ENCODE measurements at places on chromosomes 3 and 15.

DNA sequence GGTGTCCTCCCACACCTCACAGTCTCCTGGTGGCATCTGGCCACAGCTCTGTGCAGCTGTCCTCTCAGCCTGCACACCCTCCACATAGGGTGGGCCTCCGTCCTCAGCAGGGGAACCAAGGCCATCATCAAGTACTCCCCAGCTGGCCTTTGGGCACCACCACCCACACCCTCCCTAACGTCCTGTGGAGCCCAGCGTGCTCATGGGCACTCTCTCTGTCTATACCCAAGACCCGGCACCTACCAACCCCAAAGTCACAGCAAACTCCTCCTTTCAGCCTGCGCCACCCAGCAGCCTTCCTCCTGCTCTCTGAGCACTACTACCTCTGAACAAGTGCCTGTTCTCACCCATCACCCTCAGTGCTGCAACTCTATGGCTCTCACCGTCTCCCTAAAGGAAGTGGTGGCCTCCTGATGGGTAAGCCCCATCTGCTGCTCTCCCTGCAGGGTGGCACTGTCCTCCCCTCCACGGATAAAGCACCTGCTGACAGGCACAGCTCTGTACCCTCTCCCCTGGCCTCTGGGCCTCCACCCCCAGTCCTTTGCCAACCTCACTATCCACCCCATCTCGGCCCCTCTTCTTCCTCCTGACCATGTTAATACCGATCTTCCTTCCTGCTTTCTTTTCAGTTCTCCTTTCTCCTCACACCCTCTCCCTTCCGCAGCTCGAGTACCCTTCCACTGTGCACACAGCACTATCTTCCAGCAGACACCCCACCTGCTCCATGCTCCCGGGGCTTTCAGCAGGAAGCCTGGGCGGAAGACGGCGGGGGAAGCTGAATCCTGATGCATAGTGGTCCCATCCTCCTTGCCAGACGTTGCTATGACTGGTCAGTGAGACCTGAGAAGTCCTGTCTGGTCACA is 31.5 kb downstream of the SLC41A3 start:
- no peak for DNase-seq

GRCh38 chr3:157669416-157669815 is 166.2 kb upstream of the VEPH1 start:
- DNase-seq: no peak

DNA sequence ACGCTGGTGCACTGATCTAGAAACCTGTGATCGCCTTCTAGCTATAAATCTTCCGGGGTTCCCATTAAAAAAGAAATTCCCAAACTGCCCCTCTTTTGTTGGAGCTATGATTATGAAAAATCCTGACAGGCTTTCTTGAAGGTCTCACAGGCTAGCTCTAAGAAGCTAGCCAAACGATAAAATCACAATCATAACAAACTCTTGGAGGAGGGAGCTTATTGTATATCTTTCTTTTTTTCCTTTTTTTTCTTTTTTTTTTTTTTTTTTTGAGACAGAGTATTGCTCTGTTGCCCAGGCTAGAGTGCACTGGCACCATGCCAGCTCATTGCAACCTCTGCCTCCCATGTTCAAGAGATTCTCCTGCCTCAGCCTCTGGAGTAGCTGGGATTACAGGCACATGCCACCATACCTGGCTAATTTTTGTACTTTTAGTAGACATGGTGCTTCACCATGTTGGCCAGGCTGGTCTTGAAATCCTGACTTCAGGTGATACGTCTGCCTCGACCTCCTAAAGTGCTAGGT is 72.0 kb downstream of the MYO1E start:
- DNase-seq: no peak

- DNase-seq: no peak
Measured at GRCh38 chr15:64026591-64026990, 19.7 kb downstream of the DAPK2 start.

DNA sequence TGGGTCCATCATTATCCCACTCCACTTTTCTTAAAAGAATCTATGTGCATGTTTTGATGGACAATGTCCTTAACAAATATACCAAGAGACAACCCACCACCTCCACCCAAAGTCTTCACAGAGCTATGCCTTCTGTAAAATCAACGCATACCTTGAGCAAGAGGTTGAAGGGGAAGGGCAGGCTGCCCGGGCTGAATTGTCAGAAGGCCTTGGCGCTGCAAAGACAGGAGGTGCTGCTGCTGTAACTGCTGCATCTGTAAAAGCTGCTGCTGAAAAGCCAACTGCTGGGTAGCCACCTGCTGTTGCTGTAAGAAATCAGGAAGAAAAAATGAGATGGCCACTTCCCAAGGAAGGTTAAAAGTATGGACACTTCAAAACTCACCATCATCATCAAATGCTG is 536.7 kb downstream of the FOXP1 start:
- DNase-seq: no peak

DNA sequence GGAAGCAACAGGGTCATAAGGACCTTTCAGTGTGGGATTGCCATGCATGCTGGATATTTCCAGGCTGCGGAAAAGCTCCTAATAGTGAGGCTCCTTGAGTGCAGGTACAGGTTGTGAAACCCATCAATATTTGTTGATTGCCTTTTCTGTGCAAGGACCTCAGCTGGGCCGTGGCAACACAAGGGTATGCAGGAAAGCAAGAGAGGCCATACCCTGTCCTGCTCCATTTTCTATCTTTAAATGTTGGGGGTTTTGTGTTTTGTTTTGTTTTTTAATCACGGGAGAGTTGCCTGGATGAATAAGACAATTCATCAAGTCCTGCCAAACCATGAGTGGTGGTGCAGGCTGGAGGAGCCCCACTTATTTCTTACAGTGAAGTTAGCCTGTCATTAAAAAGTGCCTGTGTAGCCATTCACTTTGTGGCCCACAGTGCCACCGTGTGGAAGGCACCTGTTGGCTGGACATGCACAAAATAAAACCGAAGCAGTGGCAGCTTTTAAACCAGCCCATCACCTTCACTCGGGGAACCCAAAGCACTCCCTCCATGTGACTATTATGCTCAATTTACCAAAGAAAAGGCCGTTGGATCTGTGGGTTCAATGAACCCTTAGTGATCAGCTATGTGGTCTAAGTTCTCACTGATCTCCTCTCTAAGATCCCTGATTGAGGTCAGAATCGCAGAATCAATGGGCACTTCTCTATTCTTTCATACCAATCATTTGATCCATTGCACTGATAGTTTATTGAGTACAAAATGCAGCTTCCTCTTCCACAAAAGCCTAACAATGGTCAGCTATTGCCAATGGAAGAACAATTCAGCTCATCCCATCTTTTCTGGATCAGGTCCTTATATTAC is 42.2 kb downstream of the CLDN18 start:
- no peak for DNase-seq

DNA sequence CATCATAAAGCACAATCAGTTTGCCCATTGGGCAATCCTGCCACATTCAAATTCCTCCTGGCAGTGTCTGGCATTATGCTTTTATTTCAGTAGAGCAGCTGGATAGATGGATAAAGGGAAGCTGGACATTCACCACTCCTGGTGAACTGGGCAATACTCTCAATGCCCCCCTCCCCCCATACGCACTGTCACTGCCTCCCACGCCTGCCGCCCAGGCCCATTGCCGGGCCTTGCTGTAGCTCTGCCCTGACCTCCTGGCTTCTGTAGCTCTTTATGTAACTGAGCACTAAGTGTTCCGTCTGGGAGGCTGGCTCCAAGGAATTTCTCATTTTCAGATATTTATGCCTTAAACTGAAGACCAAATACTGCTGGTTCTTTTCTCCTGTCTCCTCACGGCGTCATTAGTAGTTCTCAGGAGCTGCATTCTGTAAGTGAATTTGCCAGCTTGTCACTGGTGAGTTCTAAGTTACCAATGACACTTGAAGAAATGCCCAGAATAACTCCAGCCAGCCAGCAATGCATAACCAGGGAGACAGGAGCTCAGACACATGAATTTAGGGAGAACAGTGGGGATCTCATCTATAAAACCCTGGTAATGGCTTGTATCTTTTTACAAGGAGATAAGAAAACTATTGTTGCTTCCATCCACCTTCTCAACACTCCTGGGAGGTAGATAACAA is 25.5 kb upstream of the RASGRF1 start:
- DNase-seq: no peak

DNA sequence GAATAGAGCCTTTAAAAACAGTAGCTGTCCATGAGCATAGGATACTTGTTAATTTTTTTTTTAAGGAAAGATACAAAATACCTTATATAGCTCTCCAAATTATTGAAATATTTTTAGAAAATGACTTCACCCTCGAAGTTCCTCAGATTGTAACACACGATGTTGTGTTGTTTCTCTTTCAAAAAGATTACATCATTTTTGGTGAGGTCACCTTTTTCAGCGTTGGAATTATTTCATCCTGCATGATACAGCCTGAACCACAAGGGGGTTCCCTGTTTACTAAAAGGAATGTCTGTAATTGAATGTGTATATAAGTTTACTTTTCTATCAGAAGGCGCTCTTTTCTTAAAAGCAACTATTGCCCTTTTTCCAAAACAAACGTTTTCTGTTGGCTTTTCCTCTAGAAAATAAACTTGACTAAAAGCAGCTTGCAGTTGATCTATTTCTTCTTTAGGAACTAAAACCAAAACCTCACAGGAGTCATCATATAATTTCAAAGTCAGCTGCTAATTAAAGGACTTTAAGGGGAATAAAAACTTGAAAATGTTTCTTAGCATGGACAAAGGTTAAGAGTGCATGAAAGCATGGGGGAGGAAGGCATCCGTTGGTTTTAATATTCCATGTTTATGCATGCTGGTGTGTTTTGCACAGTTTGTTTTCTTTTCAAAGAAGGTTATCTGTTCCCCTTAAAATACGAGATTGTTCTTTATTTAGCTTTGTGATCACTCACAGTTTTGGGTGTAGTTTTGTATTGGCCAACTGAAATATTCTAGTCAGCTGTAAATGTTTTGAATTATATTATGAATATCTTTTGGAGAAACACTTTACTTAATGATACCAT is 29.4 kb downstream of the LYSMD4 start:
- no peak for DNase-seq

DNA sequence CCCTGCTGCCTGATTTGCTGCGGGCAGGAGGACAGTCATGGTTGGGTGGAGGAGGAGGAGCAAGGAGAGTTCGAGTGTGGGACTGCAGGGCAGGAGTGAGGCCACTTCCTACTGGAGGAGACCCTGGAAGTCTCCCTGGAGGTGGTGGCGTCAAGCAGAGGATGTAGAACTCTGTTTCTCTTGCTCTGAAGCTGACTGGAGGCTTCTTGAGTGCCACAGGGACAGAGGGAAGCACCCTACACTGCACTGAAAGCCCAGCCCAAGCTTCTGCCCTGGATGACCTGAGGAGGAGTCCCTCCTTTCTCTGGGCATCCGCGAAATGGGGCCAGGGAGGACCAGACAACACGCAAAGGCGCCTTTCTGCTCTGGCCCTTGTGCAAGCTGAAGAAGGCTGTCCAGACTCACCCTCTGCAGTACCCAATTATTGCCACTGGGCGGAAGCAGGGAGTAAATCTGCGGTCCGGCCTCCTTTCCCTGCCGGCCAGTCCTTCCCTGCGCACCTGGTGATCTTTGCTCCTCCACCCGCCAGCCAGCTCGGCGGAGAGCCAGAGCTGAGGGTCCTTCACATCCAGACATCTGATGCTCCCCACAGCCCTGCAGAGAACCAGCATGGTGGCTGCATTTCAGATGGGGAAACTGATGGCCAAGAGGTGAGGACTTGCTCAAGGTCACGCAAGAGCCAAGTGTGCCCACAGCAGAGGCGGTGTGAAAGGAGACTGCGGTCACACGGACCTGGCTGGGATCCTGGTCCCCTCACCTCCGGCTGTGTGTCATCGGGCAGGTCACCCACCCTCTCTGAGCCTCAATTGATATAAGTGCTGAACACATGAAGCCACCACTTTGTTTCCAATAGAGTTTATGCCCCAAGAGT is 207.1 kb downstream of the TBC1D2B start:
- peak; percentile 41 for DNase-seq

DNA sequence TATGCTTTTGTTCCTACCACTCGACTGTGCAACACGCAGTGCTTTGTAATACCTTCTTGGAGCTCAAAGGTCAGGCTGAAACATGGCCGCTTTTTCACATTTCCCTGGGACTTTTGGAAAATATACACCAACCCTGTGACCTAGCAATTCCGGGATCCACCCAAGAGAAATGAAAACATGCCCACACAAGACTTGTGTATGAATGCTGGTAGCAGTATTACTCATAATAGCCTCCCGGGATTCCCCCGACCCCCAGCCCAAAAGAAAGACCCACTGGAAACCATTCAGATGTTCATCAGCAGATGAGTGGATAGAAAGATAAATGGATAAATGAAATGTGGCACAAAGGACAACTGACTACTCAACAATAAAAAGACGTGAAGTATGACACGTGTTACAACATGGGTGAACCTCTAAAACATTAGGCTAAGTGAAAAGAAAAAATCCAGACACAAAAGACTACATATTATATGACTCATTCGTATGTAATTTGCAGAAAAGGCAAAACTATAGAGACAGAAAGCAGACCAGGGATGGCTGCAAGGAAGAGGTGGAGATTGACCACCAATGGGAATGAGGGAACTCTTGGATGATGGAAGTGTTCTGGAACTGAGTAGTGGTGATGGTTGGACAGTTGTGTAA is 104.1 kb downstream of the PGPEP1L start:
- no peak for DNase-seq

GRCh38 chr3:153111016-153111415 is 51.0 kb upstream of the RAP2B start:
- no peak for DNase-seq

GRCh38 chr3:179196700-179197099 is 48.5 kb downstream of the PIK3CA start:
- DNase-seq: no peak

- no peak for DNase-seq
Measured at GRCh38 chr3:61200270-61200669, 51.0 kb downstream of the FHIT start.

GRCh38 chr3:41955192-41955591 is 6.7 kb downstream of the ULK4 start:
- DNase-seq: no peak

DNA sequence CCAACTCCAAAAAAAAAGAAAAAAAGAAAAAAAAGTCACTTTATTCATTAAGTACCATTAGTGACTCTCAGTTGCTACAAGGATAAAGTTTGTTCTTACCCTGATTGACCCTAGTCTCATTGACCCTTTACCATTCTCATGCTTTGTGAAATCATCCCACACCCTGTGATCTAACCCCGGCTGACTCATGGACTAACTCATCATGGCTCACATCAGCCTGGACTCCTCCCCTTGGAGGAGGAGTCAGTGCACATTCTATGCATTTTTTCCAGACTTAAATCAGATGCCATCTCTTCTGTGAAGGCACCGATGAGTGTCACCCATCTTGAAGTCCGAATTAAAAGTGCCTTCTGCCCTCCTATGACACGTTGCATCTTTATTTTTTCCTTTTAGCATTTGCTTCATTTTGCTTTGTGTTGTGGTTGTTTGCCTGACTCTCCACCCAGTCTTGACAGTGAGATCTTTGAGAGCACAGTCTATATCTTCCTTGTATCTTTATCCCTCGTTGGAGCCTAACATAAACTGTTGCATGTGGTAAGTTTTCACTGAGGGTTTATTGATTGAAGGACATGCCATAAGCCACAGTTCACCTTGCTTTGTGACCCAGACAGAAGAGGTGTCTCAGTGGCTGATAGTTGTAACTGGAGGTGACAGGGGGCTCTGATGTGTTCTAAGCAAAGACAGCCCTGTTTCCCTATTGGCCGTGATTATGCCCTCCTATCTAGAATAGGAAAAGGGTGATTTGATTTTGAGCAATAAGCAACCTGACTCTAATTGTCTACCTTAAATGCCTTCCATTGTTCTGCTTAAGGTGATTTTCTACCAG is 72.1 kb downstream of the IL1RAP start:
- DNase-seq: peak; percentile 73

All from stimulated activated CD4-positive, alpha-beta T cell treated with anti-CD3 and anti-CD28 coated beads, Interleukin-4, amount 100 ng/mL, for 24 hours (primary cell).